ENCODE measurements at places on chromosomes 3 and 15.

DNA sequence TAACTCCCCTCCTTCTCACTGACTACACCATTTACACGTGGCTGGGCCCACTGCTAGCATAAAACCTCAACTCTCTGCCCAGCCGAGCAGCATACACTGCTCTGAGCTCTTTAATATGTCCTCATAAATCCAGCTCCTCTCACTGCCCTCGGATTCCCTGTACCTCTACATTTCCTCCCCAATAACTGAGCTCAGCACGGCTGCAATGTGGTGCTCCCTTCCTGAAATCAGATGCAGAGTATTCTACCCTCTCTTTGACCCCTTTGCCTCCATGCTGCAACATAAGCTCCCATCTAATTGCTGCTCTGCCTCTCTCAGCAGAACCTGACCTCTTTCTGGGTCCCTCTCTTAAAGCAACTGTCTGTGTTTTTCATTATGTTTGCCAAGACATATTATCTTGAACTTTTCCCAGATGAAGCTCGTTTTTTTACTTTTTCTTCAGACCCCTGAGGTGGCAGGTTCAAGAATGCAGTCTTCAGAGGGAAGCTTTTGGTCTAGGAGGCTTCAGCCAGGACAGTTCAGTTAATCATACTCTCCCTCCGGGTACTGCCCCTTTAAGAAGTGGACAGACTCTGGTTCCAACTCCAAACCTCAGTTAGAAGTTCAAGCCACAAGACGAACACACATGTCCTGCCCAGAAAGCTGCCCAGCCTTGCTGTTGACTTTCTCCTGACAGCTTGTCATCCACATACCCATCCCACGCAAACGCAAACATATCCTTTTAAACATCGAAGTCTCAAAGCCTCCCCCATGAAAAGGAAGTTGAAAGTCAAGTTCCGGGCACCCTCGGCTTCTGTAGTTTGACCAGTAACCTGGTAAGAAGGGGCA lies 81.1 kb upstream of the NEO1 start:
- DNase-seq: no peak

GRCh38 chr3:37628711-37629301 lies 232.9 kb upstream of the CTDSPL start:
- DNase-seq: no peak

- no peak for DNase-seq
Measured at GRCh38 chr3:20442846-20443245, 256.8 kb upstream of the SGO1 start.

- DNase-seq: no peak
Measured at GRCh38 chr15:77834276-77834990, 201.7 kb upstream of the LINGO1 start.

DNA sequence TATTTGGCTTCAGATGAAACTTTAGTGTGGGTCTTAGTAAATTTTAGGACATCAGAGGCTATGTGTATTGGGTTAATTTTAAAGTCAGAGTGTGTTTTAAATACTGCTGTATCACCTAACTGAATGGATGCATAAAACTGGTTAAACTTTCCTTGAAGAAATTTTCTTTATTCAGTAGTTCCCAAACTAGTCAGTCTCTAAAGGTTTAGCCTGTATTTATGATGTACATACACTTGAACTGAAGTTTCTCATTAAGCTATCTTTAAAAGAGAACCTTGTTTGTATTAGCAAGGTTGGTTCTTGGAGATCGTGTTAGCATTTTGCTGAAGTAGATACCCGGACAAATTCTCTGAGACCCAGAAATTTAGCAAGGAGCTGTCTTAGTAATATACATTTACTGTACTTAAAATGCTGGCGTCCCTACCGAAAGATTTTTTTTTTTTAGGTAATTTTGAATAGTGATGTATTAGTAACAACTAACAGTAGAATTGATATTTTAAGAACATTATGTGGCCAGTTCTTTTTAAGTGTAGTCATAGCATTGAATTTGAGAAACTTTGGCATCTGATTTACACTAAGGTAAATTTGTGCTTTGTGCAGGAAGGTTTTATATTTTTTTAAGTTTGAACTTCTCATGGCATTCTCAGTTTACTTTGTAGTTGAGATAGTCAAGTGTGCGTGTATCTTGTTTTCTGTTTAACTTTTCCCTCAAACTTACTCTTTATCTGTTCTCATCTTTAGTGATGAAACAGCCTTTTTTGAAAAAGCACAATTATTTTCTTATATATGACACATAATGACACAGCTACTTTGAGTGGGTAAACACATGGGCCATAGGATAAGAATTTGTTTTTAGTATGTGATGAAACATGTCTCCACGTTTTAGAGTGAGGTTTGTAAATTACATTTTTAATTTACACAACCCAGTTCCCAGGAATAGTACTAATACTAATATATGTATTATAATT lies 2.9 kb downstream of the DIPK2A start:
- no peak for DNase-seq
